HuH-7 (cell line): ENCODE measurements at places on chromosomes 12 and 14.
A peak's percentile ranks its signal among the peaks of the same experiment; 100 is the strongest.

- DNase-seq, result no peak
These were observed 438.9 kb downstream of the NAV3 start for GRCh38 chr12:78269620-78270019.

GRCh38 chr14:57848353-57848752 is 17.5 kb downstream of the SLC35F4 start:
- no peak for DNase-seq

DNA sequence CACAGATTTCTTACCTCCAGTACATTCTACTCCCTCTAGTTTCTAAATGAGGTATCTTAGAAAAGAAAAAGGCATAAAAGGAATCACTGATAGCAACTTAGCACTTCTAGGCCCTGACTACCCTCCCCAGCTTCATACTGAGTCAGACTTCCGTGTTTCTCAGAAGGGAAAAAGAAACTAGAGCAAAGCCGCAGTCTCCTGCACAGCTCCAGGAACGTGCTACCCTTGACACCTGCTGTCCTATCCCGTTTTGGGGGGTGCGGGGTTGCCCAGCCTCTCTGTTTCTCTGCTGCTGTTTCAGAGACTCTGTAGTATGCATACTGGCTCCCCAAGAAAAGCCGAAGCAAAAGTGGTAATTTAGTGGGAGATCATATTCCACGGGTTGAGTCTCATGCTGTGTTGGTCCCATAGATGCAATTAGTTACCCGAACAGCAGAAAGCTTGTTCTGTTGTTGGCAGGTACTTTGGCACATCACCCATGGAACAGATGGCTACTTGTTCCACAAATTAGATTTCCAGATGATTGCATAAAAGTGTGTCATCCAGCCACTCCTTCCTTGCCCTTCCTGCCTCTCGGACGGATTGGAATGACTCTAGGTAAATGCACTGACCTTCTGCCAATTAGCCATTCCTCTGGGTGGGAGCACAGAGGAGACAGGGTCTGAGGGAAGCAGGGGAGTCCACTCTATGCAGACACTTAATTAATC is 438.1 kb downstream of the FUT8 start:
- no peak for DNase-seq

GRCh38 chr12:7374423-7375144 is 69.4 kb downstream of the CD163L1 start:
- peak; percentile 50 for DNase-seq

DNA sequence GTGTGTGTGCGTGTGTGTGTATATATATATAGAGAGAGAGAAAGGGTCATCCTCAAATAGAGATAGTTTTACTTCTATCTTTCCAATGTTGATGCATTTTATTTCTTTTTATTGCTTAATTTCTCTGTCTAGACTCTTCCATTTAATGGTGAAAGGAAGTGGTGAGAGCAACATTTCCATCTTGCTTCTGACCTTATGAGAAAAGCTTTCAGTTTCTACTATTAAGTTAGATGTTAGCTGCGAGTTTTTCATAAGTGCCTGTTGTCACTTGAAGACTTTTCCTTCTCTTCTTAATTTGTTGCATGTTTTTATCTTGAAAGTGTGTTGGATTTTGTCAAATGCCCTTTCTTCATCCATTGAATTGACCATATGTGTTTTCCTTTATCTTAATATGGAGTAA is 304.4 kb upstream of the FAR2 start:
- no peak for DNase-seq

DNA sequence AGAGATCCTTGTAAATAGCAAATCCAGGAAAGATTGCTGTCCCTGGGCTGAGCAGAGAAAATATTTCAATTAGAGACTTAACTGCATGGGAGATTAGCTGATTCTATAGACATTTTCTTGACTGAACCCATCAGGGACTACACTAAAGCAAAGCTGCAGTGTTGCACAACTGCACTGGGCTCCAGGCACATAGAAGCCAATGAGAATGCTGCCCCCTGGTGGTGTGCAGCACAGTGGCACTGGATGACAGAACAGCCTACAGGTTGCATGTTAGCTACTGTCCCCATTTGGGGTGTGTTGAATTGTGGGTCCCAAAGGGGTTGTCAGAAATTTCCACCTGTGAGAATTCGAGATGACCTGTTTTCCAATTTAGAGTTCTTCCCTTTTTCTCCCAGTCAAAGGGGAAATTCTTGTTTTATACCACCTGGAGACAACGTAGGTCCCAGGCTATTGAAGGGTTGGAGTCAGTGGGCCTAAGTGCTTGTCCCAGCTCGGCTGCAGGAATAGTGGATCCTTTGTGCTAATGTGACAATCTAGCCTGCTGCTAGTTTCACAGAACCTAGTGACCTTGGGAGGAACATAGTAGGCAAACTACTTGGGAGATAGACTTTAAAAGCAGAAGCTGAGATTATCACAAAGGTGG is 114.7 kb downstream of the SLC8A3 start:
- DNase-seq, result peak; percentile 69

GRCh38 chr12:25970916-25971653 is 12.6 kb downstream of the RASSF8 start:
- DNase-seq, result no peak

GRCh38 chr14:70317969-70318634 is 41.4 kb downstream of the COX16 start:
- peak; percentile 53 for DNase-seq

DNA sequence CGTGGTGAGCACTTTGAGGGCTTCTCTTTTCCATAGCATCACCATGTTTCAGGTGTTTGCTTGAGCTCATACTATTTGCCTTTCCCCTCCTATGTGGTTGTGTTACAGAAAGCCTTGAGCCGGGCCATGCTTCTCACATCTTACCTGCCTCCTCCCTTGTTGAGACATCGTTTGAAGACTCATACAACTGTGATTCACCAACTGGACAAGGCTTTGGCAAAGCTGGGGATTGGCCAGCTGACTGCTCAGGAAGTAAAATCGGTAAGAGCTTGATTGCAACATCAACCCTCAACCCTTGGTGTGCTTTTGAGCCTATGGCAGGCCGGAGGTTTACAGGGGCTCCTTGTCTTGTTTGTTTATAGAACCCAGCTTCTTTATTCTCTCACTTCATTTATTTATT is 8.1 kb downstream of the LETMD1 start:
- DNase-seq, result no peak

- no peak for DNase-seq
These were observed 122.5 kb upstream of the KRAS start for GRCh38 chr12:25372969-25373817.

- DNase-seq, result no peak
These were observed 453.7 kb upstream of the RGS6 start for GRCh38 chr14:71478542-71478941.

- DNase-seq, result no peak
These were observed 2.2 kb downstream of the KLRF1 start for GRCh38 chr12:9829483-9829882.

- no peak for DNase-seq
These were observed 19.0 kb upstream of the DRAM1 start for GRCh38 chr12:101858361-101858760.

DNA sequence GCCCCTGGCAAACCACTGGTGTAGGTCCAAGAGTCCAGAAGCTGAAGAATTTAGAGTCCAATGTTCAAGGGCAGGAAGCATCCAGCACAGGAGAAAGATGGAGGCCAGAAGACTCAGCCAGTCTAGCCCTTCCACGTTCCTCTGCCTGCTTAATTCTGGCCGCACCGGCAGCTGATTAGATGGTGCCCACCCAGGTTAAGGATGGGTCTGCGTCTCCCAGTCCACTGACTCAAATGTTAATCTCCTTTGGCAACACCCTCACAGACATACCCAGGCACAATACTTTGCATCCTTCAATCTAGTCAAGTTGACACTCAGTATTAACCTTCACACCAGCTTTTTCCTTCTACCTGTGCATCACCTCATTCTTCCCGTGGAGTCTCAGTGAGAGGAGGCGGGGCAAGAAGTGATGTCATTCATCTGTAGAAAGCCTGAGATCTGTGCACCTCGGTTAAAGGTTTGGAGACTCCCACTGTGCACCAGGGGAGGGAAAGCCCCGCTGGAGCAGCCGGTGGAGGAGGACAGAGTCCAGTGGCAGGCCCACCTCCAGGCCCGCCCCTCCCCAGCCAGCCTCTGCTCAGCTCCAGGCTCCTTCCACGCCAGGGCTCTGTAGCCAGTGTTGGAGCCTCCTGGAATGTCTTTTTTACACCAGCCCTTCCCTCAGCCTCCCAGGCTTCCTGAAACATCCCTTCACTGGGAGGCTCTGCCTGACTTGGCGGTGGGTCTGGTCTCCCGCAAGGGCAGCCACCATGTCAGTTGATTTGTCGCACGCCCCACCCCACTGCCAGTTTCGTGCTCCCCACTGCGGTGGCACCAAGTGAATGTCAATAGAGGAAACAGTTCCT is 80.1 kb upstream of the DYNC1H1 start:
- DNase-seq, result no peak

DNA sequence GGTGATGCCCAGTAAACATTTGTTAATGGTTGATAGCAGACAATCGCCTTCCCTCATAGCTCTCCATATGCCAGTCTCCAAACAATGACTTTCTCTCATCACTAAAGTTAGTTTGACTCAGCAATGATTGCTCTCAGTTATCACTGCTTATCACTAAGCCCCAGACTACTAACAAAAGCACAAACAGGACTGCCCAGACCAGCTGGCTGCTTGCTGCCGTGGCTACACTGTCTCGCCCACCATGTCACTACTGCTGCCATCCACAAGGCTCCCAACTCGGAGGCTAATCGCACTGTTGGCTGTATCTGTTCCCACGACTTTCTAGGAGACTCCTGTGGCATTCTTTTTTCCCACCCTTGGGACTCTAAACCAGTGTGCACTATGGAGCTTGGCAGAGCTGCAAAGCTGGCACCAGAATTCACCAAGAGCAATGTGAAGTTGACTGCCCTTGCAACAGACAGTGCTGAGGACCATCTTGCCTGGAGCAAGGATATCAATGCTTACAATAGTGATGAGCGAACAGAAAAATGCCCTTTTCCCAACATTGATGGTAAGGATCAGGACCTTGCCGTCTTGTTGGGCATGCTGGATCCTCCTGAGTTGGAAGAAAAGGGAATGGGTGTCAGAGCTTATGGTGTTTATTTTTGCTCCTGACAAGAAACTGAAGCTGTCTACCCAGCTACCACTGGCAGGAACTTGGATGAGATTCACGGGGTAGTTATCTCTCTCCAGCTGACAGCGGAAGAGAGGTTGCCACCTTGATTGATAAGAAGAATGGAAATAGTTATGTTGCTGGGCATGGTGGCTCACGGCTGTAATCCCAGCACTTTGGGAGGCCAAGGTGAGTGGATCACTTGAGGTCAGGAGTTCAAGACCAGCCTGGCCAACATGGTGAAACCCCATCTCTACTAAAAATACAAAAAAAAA is 27.1 kb upstream of the NR2C1 start:
- DNase-seq, result no peak

GRCh38 chr14:28661171-28661772 is 105.3 kb upstream of the FOXG1 start:
- no peak for DNase-seq

GRCh38 chr12:106766393-106766826 is 8.1 kb upstream of the RIC8B start:
- no peak for DNase-seq

GRCh38 chr14:105376521-105377440 is 21.6 kb upstream of the TEX22 start:
- no peak for DNase-seq

DNA sequence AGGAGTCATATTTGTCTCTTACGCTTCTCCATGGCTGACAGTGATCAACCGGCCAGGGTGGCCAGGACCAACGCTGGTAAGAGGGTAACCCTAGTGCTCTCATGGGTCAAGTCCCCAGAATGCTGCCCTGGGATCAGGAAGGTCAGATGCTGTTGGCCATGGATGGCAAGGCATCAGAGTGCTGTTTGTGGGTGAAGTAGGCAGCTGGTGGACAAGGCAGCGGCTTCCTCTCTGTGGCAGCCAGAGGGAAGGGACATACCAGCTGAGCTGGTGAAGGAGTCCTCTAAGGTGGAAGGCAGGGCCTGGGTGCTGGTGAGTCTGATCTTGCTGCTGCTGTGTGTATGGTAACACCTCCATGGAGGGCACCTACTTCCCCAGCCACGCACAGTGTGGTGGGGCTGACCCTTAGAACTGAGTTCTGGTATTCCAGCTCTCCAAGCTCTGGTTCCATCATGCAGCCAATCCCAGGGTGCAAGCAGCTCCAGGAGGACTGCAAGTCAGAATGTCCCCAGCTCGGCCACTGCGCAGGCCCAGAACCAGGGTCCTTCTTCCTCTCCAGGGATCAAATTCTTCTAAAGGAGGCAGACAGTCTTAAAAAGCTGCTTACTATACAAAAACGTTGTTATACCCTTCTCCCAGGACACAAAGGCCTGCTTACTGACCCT is 13.4 kb upstream of the SMOC1 start:
- DNase-seq, result no peak

DNA sequence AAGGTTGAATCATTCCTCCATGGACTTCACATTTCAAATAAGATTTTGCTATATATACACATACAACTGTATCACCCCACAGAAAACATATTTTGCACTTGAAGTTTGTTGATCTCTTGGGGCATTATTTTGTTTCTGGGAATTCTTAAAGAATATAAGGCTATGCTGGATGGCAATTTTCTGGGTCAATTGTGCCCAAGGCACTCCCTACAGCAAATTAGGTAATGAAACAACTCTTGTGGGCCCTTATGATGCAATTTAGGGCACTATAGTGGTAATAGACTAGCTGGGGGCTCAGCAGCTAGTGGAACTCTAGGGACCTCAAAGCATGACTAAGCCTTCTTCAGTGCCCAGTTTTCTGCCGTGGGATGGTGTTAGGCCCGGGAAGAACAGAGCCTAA is 444.4 kb downstream of the NRXN3 start:
- DNase-seq, result no peak

DNA sequence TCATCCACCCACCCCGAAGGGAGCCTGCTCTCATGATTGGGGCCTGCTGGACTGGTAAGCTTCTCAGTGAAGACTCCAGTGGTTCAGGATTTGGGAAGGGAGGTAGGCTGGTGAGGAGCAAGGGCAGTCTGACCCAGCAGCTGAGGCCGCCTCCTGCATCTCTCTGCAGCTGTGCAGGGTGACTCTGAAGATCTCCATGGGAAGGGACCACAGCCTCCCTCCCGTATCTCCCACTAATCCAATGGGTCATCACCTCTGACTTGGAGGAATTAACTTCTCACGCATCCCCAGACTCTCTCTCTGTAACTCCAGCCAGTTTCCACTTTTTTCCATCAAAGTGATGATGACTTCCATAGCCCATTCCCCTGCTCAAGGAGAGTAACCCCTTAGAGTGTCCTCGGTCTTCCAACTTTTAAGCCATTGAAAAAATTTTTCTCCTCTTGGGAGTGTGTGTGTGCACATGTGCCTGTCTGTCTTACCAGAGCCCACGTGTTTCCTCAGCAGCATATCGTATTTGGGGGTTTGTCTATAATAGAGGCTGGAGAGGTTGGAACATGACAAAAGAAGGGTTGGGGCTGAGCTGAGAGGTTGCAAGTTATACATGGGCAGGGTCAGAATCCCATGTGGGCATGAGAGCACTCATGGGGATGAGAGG is 11.3 kb downstream of the CLSTN3 start:
- DNase-seq, result no peak

DNA sequence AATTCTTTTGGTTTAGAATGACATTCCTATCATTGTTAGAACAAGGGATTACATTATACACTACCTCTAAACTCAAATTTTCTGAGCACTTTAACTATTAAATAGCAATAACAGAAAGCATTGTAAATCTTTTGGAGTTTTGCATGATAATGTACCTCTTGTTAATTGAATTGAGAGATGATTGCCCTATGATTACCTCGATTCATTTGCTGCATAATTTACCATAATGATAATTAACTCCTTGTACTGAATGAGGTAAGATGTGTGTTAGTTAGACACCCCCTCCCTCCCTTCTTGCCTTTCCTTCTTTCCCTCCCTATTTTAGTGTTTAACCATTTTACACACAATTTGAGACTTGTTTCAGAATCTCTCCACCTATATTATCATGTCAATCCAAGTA is 469.2 kb downstream of the DIO2 start:
- DNase-seq, result no peak
